ENCODE measurements at places on chromosomes 6 and 20.

- no peak for DNase-seq
Measured at GRCh38 chr6:165571721-165572132, 91.3 kb downstream of the PDE10A start.

- no peak for DNase-seq
Measured at GRCh38 chr6:4364711-4365110, 229.3 kb upstream of the ECI2 start.

DNA sequence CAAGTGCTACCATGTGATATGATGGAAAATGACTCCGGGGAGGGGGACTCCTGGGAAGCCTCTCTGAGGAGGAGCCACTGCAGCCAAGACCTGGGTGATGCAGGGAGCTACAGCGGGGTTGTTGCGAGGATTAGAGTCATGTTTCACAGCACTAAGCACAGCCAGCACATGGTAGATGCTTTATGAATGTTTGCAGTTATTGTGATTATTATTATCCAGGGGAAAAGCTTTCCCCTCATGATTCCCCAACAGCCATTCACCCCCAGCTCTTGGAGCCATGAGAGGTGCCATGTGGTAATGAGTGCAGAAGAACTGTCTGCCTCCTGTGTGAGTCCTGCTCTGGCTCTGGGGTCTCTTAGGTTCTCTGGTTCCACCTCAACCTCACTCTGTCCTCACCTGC lies 39.9 kb downstream of the RSPO4 start:
- no peak for DNase-seq

DNA sequence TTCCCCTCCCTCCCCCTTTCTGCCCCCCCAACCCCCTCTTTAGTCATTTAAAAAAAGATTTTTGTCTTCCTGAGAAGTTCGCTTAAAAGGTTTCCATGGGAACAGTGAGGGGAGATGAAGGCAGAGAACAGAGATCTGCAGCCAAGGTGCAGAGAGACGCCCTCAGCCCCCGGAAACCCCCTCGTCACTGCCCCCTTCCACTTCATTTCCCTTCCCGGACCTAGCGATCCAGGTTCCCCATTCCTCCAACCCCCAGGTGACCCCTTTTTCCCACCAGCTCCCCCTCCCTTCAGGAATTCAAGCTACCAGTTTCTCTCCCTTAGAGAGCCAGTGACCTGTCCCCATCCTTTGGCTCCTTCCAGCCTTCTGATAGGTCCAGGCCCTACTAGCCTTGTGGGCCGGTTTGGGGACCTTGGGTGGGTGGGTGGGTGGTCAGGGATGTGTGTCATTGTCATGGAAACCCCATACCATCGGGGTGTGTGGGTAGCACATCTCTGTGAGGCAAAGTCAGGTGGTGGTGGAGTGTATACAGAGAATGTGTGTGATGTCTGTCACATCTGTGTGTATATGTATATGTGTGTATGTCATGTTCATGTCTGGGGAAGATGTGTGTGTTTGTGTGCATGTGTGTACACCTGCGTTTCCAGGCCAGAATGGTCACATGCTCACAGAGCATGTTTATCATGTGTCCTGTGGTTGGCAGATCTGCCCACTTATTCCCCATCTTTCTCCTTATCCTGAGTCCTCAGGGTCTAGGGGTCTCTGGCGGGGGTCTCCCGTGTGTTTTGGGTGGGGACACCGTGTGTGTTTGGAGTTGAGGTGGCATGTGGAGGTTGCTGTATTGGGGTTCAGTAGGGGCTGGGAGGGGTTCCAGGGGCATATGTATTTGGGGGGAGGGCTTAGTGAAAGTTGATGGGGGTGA lies 7.0 kb downstream of the SYNGAP1 start:
- peak; percentile 80 for DNase-seq

GRCh38 chr6:125370343-125370742 lies 68.6 kb upstream of the HDDC2 start:
- DNase-seq, result no peak

DNA sequence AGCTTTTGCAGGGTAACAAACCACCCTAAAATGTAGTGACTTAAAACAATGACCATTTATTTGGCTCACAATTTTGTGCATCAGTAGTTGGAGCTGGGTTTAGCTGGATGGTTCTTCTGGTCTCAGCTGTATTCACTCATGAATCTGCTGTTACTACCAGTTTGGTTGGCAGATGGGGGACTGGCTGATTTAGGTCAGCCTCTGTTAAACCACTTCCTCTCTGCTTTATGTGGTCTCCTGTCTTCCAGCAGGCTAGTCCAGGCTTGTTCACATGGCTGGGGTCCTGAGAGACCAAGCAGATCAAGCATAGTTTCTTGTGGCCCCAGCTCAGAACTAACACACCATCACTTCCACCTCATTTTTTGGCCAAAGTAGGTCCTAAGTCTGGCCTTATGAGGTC lies 67.2 kb upstream of the LAMP5 start:
- DNase-seq, result no peak

- DNase-seq, result no peak
Measured at GRCh38 chr6:35151466-35151865, 10.3 kb upstream of the TCP11 start.

DNA sequence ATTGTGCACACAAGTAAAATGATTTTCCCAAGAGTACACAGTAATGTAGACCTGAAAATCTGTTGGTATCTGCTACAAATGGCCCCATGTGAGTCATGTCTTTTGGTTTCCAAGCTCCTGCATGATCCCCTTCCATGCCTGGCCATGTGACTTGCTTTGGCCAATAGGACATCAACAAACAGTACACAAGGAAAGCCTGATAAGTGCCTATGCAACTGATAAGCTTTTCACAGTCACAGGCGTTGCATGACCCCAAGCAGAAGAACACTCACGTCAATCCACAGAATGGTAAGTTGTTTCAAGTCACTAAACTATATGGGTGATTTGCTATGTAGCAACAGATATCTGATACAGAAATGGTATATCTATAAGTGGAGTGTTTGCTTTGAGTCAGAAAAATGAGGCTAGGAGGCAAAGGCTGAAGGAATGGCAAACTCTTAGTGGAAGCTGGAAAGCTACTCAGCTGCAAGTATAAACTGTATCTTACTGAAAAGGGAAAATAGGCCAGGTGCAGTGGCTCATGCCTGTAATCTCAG lies 160.1 kb upstream of the BEND3 start:
- no peak for DNase-seq

GRCh38 chr20:11546939-11547338 lies 370.8 kb upstream of the BTBD3 start:
- no peak for DNase-seq

DNA sequence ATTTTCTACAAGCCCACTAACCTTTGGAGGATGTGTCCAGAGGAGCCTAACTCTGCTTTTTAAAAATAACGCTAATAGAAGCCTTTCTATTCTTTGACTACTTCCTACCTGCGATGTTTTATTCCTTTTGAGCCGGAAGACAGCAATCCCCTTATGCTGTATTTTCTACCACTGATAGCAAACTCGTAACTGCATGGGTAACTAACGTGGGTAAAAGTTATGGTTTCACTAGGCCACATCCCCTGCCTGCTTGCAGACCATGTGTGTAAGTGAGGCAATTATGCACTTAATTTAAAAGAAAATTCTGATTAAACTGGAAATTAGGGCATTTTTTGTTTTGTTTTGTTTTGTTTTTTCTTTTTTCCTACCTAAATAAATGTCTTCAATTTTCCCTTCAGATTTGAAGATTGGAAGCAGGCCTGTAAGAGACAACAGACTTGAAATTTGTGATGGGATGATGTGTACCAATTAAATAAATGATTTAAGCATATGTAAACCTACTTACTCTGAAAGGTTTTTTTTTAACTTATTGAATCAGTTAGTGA lies 931 bp downstream of the UFL1 start:
- no peak for DNase-seq

GRCh38 chr6:128239146-128239545 lies 281.3 kb downstream of the PTPRK start:
- no peak for DNase-seq

DNA sequence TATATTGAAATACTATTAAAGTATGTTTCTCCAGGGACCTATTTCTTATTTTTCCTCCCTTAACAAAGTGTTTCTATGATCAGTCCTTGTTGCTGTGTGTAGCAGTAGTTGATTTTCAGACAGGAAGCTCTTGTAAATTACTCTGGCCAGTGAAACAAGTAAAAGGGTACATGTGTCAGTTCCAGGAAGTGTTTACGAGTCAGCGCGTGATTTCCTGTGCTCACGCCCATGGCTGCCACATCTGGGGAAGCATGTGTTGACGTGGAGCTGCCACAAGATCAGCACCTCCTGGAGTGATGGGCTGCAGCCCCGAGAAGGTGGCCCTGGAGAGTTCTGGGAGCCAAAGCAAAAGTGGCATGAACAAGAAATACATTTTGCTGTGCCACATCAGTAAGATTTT lies 38.6 kb upstream of the GGTLC1 start:
- DNase-seq, result peak; percentile 88

GRCh38 chr6:169256061-169256460 lies 2.4 kb upstream of the THBS2 start:
- no peak for DNase-seq

DNA sequence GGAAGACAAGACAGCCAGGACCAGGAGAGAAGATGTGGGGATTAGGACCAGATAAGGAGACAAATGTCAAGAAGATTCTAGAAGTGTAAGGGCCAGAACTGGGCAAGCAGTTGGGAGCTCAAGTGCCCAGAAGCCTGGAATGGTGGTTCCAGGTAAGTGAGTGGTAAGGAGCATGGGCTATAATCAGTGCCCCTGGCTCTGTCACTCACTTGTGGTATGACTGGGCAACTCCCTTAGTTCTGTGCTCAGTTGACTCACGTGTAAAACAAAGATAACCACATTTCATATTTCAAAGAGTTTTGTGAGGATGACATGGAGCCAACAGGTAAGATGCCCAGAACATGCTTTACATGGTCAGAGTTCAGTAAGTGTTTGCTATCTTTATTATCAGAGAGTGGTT lies 11.2 kb downstream of the CCDC167 start:
- no peak for DNase-seq

- DNase-seq, result no peak
Measured at GRCh38 chr20:3240776-3241363, 1.9 kb upstream of the SLC4A11 start.

GRCh38 chr6:160260803-160261450 lies 2.3 kb upstream of the SLC22A2 start:
- no peak for DNase-seq

DNA sequence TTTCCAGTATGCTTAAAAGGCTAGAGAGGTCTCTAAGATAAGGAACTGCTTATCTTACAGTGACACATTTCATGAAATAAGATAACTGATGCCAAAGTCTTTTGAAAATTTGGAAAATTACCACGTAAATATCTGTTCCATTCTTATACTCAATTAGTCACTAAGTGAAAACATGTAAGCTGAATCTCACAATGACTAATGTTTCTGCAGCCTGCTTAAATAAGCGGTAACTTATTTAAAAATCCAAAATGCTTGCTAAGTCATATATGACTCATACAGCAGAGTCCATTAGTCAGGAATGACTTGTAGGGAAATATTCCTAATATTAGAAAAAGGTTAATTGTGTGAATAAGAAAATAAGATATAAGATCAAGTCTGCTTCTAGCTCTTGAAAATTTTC lies 27.8 kb upstream of the LGSN start:
- no peak for DNase-seq

DNA sequence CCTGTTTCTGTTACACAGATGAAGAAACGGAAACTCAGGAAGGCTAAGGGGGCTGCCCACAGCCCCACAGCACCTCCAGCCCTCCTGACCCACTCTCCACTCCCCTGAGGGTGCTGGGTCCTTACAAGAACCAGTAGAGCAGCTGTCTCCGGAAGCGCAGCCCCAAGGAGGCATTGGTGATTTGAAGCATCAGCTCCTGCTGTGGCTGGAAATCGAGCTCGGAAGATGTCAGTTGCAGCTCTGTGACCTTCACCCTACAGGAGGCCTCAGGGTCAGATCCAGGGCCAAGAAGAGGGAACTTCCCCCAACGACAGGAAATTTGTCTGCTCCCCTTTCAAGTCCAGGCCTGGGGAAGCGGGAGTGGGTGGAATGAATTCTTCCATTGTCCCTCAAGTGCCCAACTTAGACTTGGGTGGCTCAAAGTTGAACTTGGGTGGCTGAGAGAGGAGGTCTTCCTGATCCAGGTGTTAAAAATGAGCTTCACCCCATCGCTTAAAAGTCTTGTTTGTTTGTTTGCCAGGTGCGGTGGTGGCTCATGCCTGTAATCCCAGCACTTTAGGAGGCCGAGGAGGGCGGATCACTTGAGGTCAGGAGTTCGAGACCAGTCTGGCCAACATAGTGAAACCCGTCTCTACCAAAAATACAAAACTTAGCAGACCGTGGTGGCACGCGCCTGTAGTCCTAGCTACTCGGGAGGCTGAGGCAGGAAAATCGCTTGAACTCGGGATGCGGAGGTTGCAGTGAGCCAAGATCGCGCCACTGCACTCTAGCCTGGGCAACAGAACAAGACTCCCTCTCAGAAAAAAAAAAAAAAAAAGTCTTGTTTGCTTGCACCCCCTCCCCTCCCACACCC lies 1.9 kb downstream of the PLTP start:
- DNase-seq, result no peak

- no peak for DNase-seq
Measured at GRCh38 chr6:89287351-89288028, 27.6 kb downstream of the GABRR2 start.

- DNase-seq, result no peak
Measured at GRCh38 chr6:127582777-127583462, 5.9 kb downstream of the C6orf58 start.

GRCh38 chr6:151374036-151374683 lies 17.2 kb downstream of the ZBTB2 start:
- DNase-seq, result peak; percentile 53

GRCh38 chr6:134261766-134262165 lies 56.1 kb downstream of the SGK1 start:
- DNase-seq, result no peak

DNA sequence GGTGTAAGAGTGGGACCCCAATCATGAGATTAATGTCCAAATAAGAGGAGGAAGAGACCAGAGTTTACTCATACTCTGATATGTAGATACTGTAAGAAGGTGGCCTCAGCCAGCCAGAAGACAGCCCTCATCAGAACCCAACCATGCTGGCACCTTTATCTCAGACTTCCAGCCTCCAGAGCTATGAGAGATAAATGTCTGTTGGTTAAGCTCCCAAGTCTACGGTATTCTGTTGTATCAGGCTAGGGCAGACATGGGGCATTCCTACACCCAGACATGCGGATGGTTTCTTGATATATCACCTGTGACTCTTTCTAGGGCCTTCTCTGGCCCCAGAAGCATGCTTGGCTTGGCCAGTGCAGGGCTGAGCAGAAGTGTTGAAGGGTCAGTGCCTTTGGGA lies 247.4 kb upstream of the RIN2 start:
- DNase-seq, result no peak

- no peak for DNase-seq
Measured at GRCh38 chr6:4593951-4594350, 182.3 kb upstream of the CDYL start.

GRCh38 chr20:25125636-25126035 lies 43.7 kb upstream of the VSX1 start:
- no peak for DNase-seq
